ENCODE measurements at places on chromosomes 7 and 10.

DNA sequence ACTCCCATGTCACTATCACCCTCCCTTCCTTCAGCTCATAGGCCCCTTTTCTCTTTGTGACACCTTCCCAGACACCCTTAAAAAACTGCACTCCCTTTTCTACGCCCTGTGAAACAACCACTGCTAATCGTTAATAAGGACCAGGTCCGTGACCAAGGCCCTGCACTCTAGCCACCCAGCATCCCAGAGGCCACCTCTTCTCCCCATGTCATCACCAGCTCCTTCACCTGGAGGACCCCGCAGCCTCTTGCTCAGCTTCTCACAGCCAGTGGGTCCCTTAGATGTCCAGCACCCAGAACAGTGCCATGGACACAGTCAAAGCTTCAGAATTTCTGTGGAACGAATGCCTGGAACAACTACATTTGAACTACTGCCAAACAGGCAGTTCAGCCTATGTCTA, 2.3 kb downstream of the PARD3 start:
- DNase-seq: no peak

GRCh38 chr7:106820321-106821217, 44.5 kb upstream of the PIK3CG start:
- no peak for DNase-seq

DNA sequence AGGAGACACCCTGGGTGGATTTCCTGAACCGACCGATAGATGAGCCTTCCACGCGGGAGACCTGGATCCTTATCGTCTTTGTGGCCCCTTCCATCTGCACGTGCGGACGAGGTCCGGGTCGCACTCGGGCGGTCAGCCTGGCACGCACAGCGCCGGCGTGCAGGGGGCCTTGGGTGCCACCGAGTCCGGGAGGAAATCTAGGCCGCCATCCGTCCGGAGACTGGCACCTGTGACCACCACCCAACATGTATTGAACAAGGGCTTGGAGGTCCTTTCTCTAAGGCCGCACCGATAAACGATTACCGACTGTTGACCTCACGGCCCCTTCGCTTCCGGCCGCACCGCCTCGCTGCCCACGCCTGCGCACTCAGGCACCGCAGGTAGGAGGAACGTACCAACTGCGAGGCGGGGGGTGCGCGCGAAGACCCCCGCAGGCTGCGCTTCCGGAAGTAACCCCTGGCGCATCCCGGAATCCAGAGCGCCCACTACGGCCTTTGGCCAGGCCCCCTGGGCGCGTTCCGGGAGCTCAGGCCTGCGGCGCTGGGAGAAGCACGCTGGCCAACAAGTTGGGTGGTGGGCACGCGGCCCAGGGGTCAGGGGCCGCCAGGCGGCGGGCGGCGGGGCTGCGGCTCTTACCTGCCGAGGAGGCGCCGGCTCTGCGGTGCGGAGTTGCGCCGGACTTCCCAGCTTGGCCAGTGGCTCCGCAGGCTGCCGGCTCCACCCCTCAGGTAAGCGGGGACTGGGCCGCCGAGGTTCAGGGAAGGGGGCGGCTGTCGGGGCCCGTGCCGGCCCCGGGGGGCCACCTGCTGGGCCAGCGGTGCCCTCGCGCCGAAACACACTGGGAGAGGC, at the start of the genes ACTR3C and LRRC61:
ACTR3C (minus strand) TSS at position 713 of the 849 bp plus-strand sequence. CDS start 28,249 bp downstream, outside the sequence.
LRRC61 (plus strand) TSS at position 523 of the 849 bp plus-strand sequence. CDS start 13,507 bp downstream, outside the sequence.
- DNase-seq: peak; percentile 35

- DNase-seq: no peak
These were observed 26.4 kb downstream of the CHST15 start for GRCh38 chr10:124066781-124067714.

DNA sequence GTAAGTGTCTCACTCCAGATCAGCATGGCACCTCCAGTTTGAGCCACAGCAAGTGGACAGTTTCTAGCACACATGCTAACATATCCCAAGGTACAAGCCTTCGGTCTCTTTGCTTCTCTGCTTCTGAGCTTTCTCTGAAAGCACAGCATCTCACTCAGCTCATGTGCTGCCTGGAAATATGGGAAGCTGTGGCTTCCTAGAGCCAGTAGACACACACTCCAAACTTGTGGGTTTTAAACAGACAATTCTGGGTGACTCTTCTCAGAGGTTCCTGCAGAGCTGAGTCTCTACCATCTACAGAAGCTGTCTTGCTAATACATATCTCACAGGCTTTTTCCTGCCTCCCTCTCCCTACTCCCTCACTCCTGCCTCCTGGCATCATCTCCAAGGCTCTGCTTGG, 23.9 kb upstream of the TMEM273 start:
- DNase-seq: no peak

GRCh38 chr7:130421684-130422083, 19.1 kb downstream of the CEP41 start:
- DNase-seq: no peak

DNA sequence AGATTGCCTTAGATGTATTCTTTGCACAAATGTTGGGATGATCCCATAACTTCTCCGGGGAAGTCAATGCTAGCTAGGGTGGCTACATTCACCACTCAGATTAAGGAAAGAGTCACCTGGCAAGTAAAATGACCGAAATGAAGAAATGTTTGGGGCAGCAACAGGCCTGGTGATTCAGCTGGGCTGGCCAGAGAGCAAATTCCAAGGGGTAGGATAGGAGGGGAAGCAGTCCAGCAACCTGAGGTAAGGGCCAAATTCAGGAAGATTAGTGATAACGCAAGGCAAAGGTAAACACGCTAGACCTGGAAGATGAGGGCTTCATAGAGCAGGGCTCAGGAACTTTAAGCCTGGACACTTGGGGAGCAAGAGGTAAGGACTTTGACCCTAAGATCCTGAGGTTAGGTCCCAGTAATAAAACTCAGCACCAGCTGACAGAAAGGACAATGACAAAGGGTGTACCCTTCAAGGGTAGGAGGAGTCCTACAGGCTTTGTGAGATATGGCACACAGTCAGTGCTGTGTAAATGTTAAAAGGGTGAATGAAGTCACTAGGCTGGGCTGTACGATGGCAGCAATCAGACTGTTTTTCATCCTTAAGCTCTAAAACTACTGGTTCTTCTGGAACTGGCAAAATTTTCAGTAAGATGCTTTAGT, 22.7 kb upstream of the SMNDC1 start:
- no peak for DNase-seq

DNA sequence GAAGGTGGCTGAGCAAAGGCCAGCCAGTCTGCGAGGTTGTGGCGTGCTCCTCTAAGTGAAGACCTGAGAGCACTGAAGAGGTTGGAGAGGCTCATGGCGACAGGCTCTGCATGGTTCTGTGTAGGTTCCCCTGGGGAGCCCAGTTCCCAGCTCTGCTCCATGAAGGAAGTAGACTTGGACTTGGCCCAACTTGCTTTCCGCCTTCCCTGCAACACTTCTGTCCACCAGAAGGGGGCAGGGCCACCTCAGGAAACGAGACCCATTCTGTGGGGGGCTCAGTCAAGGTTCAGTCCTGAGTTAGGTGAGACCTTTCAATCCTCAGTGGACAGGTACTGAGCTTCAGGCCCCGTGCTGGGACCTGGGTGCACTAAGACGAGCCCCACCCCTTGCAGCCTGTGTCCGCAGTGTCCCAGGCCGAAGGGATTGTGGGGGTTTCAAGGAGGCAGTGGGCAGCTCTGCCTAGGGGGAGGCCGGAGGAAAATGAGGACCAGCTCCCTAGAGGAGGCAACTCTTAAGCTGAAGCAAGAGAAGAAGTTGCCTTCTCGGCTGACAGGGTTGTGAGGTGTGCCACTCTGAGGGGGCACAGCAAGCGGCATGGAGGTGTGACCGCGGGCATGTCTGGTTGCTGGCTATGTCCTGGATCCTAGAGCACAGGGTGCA, 15.0 kb upstream of the PCBD1 start:
- DNase-seq: no peak
